ENCODE measurements at places on chromosomes 4 and X.

DNA sequence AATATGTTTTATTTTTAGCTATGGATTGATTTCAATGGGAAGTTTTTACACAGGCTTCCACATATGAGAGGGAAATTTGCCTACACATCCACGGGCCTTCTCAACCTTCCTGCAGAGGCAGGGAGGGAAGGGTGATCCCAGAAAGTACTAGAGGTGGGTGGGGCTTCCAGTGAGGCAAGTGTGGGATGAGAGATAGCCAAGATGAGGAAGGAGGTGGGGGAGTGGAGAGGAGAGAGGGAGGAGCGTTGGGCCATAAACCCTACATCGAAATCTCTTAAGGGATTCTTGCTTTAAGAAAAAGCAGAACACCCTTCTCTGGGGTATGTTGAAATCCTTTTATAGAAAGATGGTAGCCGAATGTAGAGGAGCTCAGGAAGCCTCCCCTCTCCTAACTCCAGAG is 19.0 kb downstream of the NKX6-1 start:
- no peak for DNase-seq

DNA sequence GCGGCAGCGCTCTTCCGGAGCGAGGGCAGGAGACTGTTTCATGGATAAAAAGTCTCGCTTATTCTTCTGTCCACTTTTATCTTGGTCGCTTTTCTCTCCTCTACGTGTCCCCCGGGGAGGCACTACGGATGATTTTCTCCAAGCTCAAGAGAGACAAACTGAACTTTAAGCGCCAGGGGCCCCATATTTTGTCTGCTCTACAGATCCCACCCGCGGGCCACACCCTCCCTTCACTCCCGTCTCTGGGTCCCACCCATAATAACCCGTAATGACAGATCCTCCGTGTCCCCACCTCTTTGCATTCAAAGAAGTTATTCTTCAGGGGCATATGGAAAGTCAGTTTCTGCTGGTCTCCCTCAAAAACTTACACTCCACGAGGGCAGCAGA is at the start of gene CORIN:
TSS of gene CORIN (minus strand) at position 160 of the 387 bp plus-strand sequence. CDS start at position 42, 118 bp downstream.
- DNase-seq: no peak

DNA sequence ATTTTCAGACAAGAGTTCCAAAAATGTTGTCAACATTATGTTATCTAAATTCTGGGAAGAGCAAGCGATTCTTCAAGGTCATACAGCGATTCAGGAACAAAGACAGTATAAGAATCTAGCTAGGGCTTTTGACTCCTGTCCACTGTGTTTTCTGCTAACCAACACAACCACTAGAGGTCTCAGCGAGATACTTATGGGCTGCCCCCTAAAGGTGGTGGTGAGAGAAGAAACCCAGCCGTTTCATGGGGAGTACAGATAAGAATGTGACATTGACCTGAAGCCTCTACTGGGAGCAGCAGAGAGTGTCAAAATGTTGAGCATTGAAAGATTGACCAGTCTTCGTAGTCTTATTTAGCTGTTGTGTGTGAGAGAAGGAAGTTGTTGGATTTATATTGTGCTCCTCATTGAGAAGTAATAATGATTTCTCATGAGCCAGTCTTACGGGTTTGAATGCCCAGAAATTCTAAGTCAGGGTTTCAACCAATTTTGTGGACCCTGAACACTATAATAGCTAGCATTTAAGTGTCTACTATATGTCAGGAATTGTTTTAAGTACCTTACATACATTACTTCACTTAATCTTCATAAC is 168.3 kb downstream of the SPRY1 start:
- peak; percentile 67 for DNase-seq

GRCh38 chrX:46665232-46666152 is 91.9 kb downstream of the CHST7 start:
- DNase-seq: no peak

GRCh38 chr4:730511-730910 is 24.9 kb downstream of the PCGF3 start:
- no peak for DNase-seq

GRCh38 chr4:99156992-99157391 is 12.9 kb upstream of the ADH4 start:
- no peak for DNase-seq

GRCh38 chr4:6703786-6704185 is 5.9 kb downstream of the MRFAP1L1 start:
- no peak for DNase-seq

DNA sequence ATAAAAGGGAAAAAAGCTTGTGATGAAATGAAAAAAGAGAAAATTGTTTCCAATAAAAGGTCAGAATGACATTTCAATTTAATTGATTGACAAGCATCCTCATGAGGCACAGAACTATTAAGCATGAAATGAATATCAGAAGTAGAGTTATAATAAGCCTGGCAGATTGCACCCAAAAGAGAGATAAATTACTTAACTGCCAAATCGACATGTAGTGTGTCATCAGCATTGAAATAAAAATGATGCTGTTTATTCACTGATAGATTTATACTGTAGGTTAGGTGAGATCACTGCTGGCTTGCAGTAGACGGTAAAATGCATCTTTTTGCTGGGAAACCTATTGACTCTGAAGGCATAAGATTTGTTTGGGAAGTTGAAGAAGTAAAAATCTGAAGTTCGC is 507.2 kb downstream of the FSTL5 start:
- DNase-seq: no peak

DNA sequence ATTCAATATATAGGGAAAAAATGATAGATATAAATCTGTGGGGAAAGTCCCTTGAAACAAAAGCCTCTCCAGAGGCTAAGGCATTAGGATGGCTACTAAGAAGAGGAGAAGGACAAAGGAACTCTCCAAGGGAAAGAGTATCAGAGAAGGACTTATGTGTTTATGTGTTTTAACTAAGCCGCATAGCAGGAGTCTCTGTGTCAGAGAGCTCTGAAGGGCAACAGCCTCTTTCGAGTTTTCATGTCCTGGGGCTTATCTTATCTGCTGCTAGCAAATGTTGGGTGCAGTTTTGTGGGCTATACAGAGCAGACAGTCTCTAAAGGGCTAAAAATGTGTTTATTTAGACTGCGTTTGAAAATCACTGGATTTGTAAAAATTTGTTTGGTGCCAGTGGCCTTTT is 1145.6 kb upstream of the DIAPH2 start:
- DNase-seq: no peak

GRCh38 chrX:12309040-12309743 is 170.9 kb downstream of the FRMPD4 start:
- no peak for DNase-seq

- no peak for DNase-seq
Observed at GRCh38 chr4:78788007-78788889, 12.1 kb downstream of the BMP2K start.

GRCh38 chr4:94452476-94453371 is 982 bp downstream of the PDLIM5 start:
- DNase-seq: peak; percentile 49

GRCh38 chrX:120664081-120664480 is 34.2 kb upstream of the C1GALT1C1 start:
- no peak for DNase-seq

DNA sequence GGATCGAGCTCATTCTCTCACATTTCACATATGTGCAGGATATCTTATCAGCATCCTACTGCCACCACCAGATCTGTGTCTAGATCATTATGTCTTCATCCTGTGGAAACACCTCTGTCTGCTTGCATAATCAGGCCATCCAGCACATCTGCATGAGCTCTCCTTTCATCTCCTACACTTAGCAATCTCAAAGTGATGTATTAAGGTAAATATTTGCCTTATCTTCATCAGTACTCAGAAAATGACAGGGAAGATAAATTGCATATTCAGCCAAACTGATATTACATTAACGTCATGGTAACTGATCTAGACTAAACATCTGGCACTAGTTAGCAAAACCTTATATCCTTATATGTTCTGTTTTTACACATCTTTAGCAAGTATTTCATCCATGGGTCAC is 207.3 kb upstream of the PABPC4L start:
- peak; percentile 79 for DNase-seq

- no peak for DNase-seq
Observed at GRCh38 chr4:178339769-178340168, 897.5 kb upstream of the AGA start.

GRCh38 chrX:11193035-11193469 is 81.9 kb downstream of the HCCS start:
- no peak for DNase-seq

Data from SK-N-DZ (cell line).